Brain (organoid and tissue), 16 donors: ENCODE measurements at places on chromosomes 16 and 17.
A peak's percentile ranks its signal among the peaks of the same experiment; 100 is the strongest.

DNA sequence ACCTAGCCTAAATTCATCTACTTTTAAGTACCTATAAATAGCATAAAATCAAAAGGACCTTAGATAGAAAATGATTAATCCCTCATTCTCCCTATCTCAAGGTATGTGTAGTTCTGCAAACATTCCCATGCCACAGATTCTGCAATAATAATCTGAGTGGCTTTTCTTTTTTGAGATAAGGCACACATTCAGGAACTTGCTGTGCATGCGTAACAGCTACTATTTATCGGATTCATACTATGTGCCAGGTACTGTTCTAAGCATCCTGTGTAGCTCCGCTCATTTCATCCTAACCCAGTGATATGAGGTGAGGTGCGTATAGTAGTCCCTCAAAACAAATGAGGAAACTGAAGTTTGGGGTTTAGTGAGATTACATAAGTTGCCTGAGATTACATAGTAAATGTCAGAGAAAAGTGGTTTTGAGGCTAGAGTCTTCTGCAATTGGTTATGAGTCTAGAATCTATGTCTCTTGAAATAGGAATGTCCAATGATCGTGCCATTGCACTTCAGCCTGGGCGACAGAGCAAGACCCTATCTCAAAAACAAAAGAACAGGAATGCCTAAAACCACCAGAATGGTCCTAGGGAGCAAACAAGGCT lies 2.0 kb upstream of the ZNF263 start:
- DNase-seq = no peak

DNA sequence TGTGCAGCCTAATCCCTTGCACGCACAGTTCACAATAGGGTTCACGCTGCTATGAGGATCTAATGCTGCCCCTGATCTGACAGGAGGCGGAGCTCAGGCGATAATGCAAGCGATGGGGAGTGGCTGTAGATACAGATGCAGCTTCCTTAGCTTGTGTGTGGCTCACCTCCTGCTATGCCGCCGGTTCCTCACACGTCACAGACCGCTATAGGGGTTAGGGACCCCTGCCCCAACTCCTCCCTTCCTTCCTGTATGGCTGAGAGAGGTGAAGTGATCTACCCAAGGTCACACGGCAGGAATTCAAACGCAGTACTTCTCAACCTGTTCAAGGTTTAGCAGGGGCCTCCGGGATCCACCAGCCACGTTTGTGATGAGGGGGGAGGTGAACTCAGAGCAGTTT lies 13.4 kb upstream of the PLLP start:
- no peak for DNase-seq

GRCh38 chr16:79716645-79717332 lies 116.3 kb upstream of the MAF start:
- no peak for DNase-seq

DNA sequence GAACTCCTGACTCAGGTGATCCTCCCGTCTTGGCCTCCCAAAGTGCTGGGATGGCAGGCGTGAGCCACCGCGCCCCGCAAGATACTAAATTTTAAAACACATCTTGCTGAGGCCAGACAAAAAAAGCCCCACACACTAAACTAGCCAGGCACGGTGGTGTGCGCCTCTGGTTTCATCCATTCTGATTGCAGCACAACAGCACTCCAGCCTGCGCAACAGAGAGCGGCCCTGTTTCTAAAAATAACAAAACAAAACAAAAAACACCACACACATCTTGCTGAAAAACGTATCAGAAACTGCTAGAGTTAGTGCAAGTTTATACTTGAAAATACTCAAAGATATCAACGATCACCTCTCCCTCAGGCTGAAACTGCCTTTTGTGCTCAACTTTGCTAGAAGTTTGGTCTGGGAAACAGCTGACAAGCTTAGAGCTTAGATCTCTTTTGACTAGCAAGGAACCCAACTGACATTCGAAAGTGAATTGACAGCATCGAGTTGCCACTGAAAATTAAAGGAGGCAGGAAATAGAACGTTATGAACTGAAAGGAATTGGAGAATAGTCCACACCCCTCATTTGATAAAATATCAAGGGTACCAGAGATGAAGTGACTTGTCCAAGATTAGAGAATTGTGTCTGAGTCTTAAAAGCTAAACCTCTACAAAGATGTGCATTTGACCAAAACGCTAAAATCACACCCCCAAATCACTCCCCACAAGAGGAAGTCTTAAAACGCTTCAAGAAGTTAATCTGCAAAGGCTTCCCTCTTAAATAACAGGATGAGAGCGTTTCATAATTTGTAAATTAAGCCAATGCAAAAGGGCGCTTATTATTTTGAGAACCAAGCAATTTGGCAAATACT lies 908 bp downstream of the COG4 start:
- DNase-seq = no peak

DNA sequence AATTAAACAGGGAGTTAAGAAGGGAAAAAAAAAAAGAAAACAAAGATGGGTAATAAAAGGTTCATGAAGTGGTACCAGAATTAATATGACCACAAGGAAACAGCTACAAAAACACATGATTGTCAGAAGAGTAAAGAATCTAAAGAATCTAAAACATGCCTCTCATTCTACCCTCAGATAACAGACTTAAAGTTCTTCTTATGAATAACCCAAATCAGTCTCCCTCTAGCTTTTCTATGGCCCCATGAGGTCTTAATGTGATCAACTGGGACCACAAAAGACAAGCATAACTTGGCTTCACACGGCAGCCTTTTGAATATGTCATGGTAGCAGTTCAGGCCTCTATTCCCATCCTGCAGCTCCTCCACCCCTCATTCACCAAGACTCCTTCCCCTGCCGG lies 6.9 kb downstream of the MYH10 start:
- DNase-seq = no peak

- no peak for DNase-seq
Observed at GRCh38 chr16:50273888-50274325, 7.6 kb downstream of the ADCY7 start.

DNA sequence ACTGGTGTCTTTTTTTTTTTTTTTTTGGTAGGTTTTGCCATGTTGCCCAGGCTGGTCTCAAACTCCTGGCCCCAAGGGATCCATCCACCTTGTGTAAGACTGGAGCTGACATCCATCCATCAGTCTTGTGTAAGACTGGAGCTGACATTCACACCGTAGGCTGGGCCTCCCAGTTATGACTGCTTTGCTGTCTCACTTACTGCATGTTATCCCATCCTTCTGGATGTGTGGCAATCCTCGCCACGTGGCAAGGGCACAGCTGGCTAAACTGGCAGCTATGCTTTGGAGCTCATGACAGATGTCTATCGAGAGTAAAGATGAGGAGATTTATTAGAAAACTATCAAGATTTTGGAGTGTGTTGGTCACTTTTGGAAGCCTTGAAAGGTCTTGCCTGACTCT lies 115.1 kb downstream of the ABCA8 start:
- DNase-seq = no peak

GRCh38 chr16:87422106-87422505 lies 30.0 kb downstream of the MAP1LC3B start:
- DNase-seq = no peak

DNA sequence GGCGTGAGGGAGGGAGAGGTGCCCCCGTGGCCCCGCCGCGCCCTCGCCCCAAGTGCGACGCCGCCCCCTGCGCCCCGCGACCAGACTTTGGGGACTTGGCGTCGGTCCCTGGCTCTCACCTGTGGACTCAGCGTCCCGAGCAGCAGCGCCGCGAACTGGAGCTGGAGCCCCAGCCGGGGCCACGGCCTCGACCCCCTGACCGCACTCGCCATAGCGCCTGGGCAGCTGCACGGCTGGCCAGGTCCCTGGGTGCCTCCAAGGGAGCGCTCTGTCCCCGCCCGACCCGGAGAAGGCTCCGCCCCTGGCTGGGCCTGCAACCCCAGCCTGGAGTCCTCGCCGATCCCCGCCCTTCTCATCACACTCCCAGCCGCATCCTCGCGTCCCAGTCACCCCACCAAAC lies at the start of gene ERN2:
ERN2 (minus strand) TSS at position 247 of the 400 bp plus-strand sequence; CDS start at position 212, 35 bp downstream.
- no peak for DNase-seq

- peak; percentile 77 for DNase-seq
Observed at GRCh38 chr16:88437367-88437964, 15.6 kb upstream of the ZFPM1 start.

DNA sequence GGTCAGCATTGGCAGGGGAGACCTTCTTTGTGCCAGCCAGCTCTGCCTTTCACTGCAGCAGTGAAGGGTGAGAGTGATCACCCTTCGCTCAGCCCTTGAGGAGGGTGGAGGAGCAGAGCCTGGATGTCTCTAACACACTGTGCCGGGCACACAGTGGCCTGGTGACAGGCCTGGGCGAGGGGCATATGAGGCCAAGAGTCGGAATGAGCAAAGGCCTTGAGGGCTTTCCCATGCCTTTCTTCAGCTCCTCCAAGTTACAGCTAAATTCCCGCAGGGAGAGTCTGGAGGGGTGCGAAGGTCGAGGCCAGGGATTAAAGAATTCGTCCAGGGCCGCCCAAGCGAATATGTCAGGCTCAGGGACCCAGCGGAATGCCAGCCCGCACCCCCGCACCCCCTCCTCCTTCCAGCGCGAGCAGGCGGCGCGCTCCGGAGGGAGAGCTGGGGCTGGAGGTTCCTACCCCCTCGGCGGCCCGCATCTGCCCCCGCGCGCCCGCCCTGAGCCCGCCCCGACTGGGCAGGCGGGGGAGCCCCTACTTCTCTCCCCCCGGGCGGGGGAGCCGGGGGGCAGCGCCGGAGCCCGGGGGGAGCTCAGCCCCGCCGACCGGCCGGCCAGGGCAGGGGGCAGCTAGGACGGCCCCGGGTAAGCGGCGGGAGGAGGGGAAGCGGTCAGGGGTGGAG lies at the start of gene RASL10B:
RASL10B (plus strand) TSS at position 401 of the 678 bp plus-strand sequence. CDS start 3,546 bp downstream, outside the sequence.
- peak; percentile 79 for DNase-seq

GRCh38 chr17:74935585-74936469 lies at the start of gene OTOP3:
Gene OTOP3, plus strand, starts transcription at chr17:74935898. Its CDS starts 24 bp downstream, at chr17:74935922.
- peak; percentile 26 for DNase-seq

DNA sequence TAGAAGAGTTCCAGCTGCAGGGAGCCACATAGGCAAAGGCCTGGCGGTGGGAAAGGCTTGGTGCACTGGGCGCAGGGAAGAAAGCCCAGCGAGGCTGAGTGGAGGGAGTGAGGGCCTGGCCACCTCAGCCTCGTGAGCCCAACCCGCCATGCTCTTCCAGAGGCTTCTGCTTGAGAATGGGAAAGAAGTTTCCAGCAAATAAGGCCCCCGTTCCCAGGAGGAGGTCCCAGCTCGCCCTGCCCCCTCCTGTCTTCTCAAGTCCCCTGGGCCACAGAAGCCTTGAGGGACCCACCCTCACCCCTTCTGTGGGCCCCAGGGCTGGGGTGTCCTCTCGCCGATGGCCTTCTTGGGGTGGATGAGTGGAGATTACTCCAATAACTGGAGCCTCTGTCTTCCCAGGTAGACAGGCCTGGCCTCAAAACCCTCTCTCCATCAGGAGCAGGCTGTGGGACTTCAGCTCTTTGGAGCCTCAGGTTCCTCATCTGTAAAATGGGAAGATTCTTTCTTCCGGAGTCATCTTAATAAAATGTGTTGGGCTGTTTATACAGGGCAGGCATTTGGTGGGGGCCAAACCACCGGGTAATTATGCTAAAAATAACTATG lies 933 bp upstream of the SNN start:
- DNase-seq = no peak
